ENCODE measurements at places on chromosomes 16 and 17. TPM values are rescaled to one million over a fixed set of nuclear protein-coding genes. Genes with fewer than 3 reads are reported as not detected.

The KCNJ18 gene
- not detected for polyA plus RNA-seq

The CX3CL1 gene
- not detected for polyA plus RNA-seq

The FBXL16 gene
- polyA plus RNA-seq, result 8.5 TPM

The CDRT15 gene
- polyA plus RNA-seq, result not detected

The LGALS9B gene
- polyA plus RNA-seq, result not detected

The NKD1 gene
- not detected for polyA plus RNA-seq

The ACSF2 gene
- 4.0 TPM for polyA plus RNA-seq

The PLXDC1 gene
- 0.49 TPM for polyA plus RNA-seq

The RHBDL1 gene
- 0.49 TPM for polyA plus RNA-seq

The OTOA gene
- not detected for polyA plus RNA-seq

The CCL16 gene
- polyA plus RNA-seq, result not detected

The GCGR gene
- polyA plus RNA-seq, result not detected

The CLEC18B gene
- not detected for polyA plus RNA-seq

The TMEM238L gene
- polyA plus RNA-seq, result not detected

The OTOP3 gene
- polyA plus RNA-seq, result not detected

The NPIPB13 gene
- polyA plus RNA-seq, result 0.84 TPM

The PRDM7 gene
- not detected for polyA plus RNA-seq

The CCL7 gene
- polyA plus RNA-seq, result not detected

The DPEP1 gene
- polyA plus RNA-seq, result not detected

The CLDN7 gene
- polyA plus RNA-seq, result 2.0 TPM

The PIRT gene
- not detected for polyA plus RNA-seq

The CCDC137 gene
- 11.6 TPM for polyA plus RNA-seq

All from CD4-positive, CD25-positive, alpha-beta regulatory T cell (primary cell).